NCI-H510A (cell line): ENCODE measurements at places on chromosomes 1 and 21.

DNA sequence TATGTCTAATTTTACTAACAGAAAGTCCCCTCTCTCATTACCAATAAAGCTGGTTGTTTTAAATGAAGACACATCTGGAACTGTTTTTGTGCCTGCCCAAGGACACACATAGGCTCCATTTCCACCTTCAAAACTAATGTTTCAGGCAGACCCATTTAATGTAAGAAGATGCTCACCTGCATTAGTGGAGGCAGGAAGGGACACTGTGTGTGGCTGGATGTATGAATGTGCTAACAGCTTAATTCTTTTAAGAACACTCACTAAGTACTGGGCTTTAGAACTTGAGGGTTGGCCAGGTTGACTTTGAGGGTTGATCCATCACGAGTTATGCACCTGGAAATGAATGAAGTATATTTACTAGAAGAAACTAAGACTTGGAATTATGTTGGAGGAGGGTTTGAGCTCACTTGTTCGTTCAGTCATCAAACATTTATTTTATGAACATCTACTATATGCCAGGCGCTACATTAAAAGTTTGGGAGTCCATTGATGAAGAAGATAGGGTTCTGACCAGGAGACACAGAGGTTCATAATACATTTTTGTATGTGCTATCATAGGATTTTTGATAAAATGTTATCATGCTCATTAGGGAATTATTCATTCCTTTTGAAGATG, 5.4 kb downstream of the JUN start:
- DNase-seq = no peak

GRCh38 chr21:15706696-15707095, 23.1 kb upstream of the USP25 start:
- no peak for DNase-seq

DNA sequence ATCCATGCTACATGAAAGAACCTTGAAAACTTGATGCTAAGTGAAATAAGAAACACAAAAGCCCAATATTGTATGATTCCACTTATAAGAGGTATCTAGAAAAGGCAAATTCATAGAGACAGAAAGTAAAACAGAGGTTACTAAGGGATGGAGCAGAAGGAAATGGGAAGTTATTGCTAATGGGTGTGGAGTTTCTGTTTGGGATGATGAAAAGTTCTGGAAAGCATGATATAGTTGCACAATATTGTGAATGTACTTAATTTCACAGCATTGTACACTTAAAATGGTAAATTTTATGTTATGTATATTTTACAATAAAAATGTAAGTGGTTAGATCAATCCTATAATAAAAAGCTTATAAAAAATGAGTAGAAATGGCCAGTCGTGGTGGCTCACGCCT, 1.6 kb upstream of the NECAP2 start:
- DNase-seq = no peak

DNA sequence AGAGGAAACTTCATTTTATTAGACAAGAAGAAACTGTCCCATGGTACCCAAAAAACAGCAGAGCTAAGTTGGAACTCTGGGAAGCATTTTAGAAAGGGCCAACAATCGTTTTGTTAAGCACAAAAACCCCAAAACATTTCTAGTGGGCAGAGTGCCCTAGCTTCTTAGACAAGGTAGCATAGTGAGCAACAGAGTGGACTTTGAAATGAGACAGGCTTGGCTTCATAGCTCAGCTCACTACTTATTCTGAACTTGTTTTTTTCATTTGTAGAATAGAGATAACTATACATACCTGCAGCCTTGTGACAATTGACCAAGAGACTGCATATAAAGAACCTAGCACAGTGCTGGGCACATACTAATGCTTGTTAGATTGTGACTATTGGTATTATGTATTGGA, 50.1 kb downstream of the HLX start:
- DNase-seq = no peak

DNA sequence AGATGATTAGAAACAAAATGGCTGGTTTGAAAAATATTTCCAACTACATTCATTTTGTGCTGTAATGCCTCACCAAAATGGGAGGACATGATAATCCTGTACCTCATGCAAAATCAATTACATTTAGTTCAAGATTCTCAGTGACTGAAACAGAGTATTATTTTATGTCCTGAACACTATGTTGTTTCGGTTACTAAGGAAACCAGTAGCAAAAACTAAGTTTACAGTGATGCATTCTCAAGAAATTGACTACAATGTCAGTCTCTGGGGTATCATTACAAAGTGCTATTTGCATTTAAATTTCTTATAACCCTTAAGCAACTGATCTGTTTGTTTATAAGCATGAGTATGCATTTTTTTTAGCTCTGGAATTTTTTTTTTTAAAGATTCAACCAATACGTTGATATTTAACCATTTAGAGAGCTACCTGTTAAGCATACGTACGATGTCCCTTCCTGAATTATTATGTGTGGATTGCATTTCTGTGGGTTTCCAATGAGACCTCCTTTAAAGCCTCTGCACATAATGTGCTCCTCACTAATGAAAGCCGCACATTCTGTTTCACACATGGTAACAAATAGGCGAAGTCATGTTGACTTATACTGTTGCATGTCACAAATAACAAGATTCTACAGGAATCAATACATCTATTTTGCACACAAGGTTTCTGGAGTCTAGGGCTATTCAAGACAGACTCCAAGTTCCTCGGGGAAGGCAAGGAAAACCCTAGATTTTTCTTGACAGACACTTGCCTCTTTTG, 1035.7 kb downstream of the ADGRL2 start:
- no peak for DNase-seq

DNA sequence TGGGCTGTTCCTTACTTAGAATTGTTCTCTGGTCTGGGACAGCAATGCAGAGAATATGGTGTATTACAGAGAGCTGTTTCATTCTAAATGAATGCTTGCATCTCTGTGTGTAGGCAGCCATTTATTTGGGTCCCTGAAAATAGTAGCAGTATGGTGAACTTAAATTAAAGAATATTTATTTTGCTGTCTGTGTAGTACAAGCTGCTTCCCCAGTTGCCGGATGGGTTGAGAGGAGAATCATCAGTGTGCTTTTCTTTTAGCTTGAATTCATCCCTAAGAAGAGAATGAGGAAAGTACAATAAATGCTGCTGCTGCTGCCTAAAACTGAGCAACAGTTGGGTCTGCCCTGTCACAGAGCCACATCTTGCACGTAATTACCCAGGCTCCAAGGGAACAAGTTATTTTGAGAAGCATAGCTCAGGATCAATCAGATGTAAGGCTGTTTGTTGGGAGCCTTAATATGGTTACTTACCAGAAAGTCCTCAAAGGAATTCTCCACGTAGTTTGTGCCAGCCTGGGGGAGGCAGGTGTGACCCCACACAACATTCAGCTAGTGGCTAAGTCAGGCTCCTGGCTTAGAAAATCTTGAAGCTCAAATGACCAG, 16.6 kb downstream of the ACTN2 start:
- DNase-seq = no peak

GRCh38 chr21:41432562-41433460, 6.8 kb downstream of the MX1 start:
- DNase-seq = no peak

DNA sequence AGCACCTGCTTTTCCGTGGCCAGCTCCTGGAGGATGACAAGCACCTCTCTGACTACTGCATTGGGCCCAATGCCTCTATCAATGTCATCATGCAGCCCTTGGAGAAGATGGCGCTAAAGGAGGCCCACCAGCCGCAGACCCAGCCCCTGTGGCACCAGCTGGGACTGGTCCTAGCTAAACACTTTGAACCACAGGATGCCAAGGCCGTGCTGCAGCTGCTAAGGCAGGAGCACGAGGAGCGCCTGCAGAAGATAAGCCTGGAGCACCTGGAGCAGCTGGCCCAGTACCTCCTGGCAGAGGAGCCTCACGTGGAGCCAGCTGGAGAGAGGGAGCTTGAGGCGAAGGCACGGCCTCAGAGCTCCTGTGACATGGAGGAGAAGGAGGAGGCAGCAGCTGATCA, 413 bp downstream of the UBL4B start:
- peak; percentile 72 for DNase-seq

- no peak for DNase-seq
These were observed 172.7 kb downstream of the PDE4B start for GRCh38 chr1:65965112-65965996.

DNA sequence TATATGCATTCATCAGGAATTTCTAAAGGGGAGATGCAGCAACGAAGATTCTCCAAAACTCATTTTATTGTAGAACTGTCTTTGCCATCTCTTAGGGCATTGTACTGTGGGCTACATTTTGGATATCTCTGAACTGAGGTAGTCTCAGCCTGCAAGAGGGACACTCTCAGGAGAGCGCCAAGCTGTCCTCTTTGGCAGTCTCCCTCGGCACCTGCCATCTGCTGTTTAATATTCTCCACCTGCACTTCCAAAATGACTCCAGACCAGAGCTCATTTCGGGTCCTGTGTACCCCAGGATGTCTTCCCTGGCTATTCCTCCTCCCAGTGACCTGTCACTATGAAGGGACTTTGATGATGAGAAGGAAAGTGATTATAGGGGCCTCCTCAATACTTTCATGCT, 356.3 kb upstream of the C1orf174 start:
- DNase-seq = no peak

DNA sequence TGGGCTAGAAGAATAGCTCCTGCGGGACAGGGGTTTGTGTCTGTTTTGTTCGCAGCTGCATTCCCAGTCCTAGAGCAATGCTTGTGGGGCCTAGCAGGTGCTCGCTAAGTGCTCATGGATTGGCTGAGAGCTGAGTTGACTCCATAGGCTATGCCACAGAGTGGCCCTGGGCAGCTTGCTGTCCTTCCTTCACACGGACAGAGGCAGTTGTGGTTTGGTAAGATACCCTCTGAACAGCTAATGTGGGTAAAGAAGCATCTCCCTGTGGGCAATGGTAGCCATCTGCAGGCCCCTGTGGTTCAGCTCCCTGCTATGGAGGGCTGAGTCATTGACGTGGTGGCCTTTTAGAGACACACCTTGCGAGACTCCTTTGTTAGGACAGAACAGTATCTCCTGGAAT, 23.5 kb upstream of the LBR start:
- no peak for DNase-seq

DNA sequence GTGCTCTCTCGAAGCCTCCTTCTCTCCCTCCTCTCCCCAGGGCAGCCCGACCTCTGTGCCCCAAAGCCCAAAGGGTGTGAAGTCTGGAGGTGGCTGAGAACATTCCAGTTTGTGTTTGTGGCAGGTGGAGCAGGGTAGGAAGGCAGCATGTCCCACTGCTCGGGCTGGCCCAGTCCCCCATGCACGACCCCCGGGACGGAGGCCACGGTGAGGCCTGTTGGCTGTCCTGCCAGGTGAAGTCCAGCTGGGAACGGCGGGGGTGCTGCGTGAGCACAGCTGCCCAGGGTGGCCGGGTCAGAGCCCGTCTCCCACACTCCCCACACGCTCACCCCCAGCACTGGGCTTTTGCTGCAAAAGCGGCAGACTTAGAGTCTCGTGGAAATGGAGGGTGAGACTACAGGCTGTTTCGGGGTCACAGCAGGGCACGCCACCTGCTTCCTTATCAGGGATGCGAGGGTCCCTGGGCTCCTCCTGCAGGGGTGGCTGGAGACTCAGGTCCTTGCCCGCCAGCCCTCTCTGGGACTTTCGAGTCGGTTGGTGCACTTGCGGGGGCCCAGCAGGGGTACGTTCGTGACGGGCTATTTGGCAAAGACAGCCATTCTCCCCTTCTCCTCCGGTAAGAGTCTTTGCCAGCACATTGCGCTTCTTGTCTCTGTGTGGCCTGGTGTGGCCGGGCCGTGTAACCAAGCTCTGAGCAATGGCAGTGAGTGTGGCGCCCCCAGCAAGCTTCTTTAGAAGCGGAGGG, 40.3 kb downstream of the MORN1 start:
- no peak for DNase-seq

DNA sequence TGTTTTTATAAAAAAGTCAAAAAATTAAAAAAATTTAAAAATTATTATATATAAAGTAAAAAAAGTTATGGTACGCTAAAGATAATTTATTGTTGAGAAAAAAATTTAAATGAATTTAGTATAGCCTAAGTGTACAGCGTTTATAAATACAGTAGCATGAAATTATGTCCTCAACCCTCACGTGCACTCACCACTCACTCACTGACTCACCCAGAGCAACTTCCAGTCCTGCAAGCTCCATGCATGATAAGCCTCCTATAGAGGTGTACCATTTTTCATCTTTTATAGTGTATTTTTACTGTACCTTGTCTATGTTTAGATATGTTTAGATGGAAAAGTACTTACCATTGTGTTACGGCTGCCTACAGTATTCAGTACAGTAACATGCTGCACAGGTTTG, 5.1 kb downstream of the DISC1 start:
- DNase-seq = no peak

DNA sequence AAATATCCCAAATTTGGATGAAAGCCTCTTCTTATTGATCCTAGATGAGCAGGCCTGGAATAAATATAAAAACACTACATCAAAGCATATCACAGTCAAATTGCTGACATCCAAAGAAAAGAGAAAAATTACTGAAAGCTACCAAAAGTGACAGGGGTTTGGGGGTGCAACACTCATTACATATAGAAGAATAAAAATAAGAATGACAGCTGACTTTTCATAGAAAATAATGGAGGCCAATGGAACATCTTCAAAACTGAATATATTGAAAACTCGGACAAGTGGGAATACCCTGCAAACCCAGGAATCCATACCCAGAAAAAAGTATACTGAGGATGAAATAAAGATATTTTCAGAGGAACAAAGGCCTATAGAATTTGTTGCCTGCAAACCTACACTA, 84.0 kb downstream of the FOXJ3 start:
- no peak for DNase-seq

GRCh38 chr21:35868005-35868868, 192.1 kb downstream of the SETD4 start:
- no peak for DNase-seq

- no peak for DNase-seq
These were observed 226.4 kb downstream of the TGFB2 start for GRCh38 chr1:218571491-218571890.

- DNase-seq = peak; percentile 99
These were observed 253.2 kb downstream of the GRIK3 start for GRCh38 chr1:36781098-36781497.

GRCh38 chr1:205774198-205775014, 876 bp downstream of the RAB29 start:
- peak; percentile 35 for DNase-seq

DNA sequence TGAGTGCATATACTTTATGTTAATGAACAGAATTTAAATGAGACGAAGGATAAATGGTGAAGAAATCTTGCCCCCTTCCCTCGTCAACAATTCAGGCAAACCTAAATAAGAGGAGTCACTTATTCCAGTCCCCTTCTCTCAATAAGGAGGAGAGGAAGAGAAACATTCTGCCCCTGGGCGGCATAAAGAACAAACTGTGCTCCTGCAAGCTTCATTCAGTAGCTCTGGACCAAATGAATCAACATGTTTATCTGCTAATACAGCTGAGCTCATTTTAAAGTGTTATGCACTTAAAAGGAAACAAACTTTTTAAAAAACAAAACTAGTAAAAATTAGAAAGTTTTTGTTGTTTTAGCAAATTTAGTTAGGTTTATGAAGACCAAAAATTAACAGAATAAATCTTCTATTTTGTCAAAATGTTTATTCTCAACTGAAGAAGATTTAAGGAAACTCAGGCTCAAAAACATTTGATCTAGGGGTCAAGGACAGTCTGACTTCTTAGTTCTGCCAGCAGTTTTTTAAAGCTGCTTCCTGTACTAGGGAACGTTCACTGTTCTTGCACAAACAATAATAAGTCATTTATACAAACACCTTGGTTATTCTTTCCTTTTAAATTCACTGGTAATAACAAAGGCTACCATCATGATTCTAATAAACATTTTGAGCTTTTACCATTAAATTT, 58.3 kb downstream of the AKT3 start:
- DNase-seq = no peak

- no peak for DNase-seq
These were observed 3.2 kb downstream of the F3 start for GRCh38 chr1:94538243-94538827.
